ENCODE measurements at places on chromosomes 13 and 19.

DNA sequence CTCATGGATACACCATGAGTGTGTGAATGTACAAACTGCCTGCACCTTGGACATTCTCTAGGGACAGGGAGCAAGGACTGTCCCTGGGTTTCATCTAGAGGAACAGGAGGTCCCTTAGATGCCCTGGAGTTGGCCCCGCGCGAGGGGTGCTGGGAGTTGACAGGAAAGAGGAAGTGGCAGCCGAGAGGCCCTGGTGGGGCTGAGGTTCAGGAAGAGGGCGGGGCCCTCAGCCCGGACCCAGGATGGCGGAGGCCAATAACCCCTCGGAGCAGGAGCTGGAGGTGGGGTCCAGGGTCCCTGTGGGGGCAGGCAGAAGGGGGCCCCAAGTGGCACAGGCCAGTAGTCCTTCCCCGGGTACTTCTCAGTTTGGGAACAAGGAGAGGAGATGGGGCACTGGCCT, 6.9 kb downstream of the PKN1 start:
- DNase-seq = no peak

DNA sequence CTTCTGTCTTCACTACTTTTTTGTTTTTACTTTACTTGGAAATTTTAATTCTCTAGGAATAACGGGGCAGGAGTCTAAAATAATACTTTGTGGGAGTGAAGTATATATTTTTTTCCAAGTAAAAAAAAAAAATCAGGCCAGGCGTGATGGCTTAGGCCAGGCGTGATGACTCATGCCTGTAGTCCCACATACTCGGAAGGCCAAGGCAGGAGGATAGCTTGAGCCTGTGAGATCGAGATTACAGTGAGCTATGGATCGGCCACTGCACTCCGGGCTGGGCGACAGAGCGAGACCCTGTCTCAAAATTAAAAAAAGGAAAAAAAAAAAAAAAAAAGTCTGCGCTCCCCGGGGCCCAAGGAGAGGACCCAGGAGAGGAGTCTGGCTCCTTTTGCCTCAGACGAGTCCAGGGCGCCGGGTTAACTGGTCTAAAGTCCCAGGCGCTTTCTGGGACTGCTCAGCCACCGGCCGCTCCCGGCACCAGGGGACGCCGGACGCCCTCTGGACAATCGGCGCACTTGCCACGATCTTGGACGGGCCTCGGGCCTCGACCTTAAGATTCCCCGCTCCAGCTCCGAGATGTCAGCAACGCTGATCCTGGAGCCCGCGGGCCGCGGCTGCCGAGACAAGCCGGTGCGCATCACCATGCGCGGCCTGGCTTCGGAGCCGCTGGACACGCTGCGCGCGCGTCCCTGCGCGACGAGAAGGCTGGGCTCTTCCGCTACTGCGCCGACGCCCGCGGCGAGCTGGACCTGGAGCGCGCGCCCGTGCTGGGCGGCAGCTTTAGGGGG, 2.7 kb upstream of the ZFP82 start:
- DNase-seq = no peak

GRCh38 chr19:47306303-47306702, 3.4 kb upstream of the C5AR1 start:
- DNase-seq = no peak

DNA sequence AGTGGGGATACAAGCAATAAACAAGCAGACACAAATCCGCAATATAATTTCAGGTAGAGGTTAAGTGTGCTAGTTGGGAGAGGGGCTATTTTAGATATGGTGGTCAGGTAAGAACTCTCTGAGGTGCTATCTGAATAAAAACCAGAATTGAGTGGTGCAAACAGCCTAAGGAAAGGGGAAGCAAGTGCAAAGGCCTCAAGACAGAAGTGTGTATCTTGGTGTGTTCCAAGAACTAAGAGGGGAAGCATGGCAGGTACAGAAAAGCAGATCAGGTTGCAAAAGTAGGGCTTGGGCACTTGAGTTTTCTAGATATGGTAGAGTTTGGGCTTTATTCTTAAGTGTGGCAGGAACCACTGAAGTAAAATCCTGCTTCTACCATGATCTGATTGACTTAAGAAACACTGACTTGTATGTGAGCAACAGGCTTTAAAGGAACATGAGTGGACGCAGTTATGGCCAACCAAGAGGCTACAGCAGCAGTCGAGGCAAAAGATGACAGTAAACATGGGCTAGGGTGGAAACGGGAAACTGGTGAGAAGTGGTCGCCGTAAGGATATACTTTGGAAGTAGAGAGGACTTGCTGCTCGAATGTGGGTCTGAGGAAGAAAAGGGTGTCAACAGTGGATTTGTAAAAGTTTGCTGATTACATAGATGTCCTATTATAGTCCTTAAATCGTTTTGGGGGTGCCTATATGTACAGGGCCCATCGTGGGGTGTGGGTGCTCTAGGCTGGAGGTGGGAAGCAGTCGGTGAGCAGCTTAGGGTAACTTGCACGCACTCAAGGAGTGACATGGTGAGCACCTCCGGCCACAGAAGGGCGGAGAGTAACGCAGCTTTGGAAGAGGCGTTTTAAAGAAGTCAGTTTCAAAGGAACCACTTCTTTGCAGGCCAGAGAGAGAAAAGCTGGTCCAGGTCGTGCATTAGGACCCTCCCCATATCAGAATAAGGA, 677 bp downstream of the TGDS start:
- DNase-seq = no peak

DNA sequence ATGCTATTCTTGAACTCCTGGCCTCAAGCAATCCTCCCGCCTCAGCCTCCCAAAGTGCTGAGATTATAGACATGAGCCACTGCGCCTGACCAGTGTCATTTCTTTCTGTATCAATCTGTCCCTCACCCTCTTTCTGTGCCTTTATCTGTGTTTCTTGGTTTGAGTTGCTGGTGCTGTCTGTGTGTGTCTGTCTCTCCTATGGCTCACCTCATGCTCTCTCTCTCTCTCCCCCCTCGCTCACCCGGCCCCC, 9.9 kb downstream of the IRF2BP1 start:
- DNase-seq = no peak

- no peak for DNase-seq
Observed at GRCh38 chr13:84659359-84659661, 777.0 kb upstream of the SLITRK1 start.

DNA sequence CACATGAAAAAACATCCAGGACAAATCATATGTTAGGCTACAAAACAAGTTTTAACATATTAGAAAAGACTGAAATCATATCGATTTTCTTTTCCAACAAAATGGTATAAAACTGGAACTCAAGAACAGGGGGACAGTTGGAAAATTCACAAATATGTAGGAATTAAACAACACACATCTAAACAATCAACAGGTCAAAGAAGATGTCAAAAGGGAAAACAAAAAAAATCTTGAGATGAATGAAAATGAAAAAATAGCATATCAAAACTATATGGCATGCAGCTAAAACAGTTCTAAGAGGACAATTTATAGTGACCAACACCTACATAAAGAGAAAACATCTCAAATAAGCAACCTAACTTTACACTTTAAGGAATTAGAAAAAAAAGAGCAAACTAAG, 585.3 kb downstream of the UQCRFS1 start:
- DNase-seq = no peak

GRCh38 chr13:27915301-27916207, 4.2 kb upstream of the PDX1 start:
- no peak for DNase-seq

- no peak for DNase-seq
Observed at GRCh38 chr13:62887046-62887445, 1471.4 kb upstream of the PCDH20 start.

DNA sequence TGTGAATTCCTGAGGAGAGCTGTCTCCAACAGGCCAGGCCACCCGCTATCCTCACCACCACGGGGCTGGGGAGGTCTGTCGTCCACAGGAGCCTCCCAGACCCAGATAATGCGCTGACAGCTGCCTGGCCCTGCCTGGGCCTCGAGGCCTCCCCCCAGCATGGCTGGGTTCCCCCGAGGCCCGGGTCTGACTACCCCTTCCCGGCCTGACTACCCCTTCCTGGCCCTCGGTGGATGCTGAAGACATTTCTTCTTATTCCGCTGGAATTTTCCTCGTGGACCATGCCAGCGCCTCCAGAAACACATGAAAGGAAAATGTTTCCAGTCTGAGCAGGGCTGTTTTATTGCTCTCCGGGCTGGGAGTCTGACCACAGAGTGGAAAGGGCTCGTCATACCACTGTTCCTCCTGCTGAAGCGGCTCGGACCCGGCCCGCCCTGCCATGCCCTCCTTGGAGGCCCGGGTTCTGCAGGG, 16.8 kb upstream of the COMP start:
- no peak for DNase-seq

DNA sequence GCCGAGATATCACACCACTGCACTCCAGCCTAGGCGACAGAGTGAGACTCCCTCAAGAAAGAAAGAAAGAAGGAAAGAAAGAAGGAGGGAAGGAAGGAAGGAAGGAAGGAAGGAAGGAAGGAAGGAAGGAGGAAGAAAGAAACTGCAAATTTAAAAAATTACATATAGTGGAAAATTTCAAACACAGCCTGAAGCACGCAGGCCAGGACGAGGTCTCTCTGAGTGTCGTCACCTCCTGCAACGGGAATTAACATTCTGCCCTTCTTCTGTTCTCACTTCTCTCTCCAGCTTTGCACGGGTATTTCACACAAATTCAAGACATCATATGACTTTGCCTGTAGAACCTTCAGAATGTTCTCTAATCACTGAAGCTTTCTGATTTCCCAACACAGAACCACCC, 108.2 kb downstream of the GNG7 start:
- DNase-seq = no peak

GRCh38 chr13:48942131-48942530, 33.6 kb upstream of the FNDC3A start:
- DNase-seq = no peak

- DNase-seq = no peak
Observed at GRCh38 chr19:50803633-50804419, 13.6 kb downstream of the ACP4 start.

DNA sequence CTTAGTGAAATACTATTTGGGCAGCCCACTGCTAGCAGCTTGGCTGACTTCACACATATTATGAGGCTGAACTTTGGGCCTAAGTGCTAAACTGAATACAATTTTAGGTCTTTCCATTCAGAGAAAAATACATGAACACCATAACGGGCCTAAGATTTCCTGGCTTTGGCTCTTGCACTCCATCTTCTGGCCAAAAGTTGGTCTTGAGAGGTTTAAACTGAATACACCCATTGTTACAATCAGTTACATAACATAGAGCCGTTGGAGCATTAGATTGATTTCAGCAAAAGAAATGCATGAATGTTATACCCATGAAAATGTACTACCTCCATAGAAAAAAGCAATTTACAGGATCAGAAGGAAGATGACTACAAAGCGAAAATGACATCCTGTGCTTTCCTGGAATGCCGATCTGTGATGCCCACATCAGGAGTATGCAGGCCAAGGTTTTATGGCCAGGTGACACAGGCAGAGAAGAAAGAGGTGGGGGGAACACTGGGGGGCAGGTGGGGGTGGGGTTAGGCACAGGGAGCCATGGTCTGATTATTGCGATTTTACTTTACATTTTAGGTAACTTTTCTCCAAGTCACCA, 11.1 kb upstream of the SHISA2 start:
- DNase-seq = peak; percentile 43

DNA sequence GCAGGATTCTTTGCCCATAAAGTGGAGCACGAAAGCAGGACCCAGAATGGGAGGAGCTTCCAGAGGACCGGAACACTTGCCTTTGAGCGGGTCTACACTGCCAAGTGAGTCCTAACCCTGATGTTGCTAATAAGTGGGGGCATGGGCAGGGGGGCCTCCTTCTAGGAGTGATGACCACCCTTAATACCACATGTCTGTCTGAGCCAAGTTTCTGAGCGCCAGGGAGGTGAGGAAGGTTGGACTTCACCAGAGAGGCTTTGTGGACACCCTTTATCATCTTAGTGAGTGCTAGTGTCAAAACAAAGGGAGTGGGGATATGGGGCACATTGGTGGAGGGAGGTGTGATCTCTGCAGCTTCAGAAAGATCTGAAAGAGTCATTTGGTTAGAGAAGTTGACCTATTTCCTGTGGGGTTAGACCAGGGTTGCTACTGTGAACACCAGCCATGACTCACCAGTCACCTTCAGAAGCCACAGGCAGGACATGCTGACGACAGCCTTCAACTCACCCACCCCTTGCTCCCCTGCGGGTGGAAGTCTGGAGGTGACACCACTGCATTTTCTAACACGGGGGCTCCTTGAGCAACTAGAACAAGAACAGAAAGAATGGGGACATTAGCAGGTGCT, 8.8 kb downstream of the ALOX5AP start:
- DNase-seq = no peak

DNA sequence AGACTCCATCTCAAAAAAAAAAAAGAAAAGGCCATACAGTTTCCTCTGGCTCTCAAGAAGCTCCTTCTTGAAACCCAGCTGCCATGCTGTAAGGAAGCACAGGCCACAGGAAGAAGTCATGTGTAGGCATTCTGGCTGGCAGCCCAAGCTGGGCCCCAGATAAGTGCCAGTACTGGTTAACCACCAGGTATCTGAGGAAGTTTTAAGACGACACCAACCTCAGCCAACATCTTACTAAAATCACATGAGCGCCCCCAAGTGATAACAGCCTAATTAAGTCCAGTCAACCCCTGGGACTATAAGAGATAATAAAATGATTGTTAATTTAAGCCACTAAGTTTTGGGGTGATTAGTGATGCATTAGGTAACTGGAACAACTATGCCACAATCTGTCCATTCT, 27.4 kb upstream of the AKT2 start:
- no peak for DNase-seq

DNA sequence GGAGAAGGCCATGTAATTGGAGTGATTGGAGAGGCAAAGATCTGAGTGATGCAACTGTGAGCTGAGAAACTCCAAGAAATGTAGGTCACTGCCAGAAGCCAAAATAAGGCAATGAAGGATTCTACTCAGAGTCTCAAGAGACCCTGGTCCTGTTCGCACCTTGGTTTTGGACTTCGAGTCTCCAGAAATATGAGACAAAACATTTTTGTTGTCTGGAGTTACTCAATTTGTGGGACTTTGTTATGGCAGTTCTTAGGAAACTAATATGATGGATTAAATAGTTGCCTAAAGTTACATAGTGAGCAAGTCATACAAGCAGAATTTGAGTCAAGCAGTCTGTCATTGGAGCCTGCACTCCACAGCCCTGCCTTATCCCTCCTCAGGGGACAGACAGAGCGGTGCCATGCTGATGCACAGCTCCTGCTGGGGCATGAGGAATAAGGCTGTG, 104.2 kb downstream of the ITGBL1 start:
- DNase-seq = no peak

- no peak for DNase-seq
Observed at GRCh38 chr13:24178847-24179485, 18.4 kb downstream of the SPATA13 start.
